CD14-positive monocyte (primary cell): ENCODE measurements at places on chromosomes 11 and 22.

DNA sequence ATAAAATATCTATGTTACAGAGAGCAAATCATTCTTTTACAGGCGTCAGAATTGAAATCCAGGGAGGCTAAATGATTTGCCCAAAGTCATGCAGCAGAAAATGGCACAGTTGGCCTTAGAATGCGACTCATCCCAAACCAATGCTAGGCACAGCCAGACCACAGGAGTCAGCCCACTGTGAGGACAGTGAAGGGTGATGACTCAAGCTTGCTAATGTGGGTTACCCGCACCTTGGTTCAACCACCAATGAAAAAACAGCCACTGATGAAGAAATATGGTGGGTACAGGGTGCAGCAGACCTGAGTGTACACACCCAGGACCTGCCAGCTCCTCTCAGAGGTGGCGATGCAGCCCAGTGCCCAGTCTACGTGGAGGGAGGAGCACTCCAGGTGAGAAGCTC is 89.7 kb downstream of the ZC3H12C start:
- DNase-seq, result no peak

GRCh38 chr11:73259406-73260126 is 12.6 kb upstream of the P2RY6 start:
- no peak for DNase-seq

DNA sequence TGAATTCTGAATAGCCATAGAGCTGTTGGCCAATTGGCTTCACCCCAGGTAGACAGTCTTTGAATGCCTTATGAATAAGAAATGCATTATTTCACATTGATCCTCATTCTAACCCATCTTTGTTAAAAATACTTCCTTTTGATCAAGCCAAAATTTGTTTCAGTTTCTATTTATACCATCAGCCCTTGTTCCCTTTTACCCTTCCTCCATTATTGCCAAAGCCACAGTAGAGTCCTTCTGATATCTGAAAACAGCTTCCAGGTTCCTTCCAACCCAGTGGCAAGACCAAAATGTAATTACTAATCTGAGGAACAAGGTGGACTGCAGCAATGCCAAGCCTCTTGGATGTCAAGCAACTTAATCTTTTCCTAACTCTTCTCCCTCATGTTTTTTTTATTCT is 458.8 kb downstream of the BUD13 start:
- peak; percentile 2 for DNase-seq

GRCh38 chr11:119100994-119101758 is 477 bp downstream of the DPAGT1 start:
- no peak for DNase-seq

DNA sequence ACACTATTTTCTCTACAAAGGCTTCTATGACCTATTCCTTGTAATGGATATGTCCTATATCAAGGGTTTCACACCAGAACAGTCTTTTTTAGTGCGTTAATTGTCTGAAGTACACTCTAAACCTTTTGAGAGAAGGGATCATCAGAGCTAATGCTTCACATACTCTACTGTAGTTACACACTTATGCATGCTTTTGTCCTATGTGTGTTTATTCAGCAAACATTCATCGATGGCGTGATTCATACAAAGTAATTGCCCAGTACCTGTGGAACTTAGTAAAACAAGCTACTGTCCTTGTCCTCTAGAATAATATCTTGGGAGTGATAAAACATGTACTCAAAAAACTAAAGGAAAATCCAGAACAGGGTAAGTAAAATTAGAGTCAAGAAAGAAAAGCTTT is 139.2 kb downstream of the GUCY1A2 start:
- no peak for DNase-seq

GRCh38 chr11:132037956-132038355 is 667.5 kb downstream of the NTM start:
- no peak for DNase-seq

GRCh38 chr11:12927221-12927620 is 81.9 kb upstream of the RASSF10 start:
- no peak for DNase-seq

DNA sequence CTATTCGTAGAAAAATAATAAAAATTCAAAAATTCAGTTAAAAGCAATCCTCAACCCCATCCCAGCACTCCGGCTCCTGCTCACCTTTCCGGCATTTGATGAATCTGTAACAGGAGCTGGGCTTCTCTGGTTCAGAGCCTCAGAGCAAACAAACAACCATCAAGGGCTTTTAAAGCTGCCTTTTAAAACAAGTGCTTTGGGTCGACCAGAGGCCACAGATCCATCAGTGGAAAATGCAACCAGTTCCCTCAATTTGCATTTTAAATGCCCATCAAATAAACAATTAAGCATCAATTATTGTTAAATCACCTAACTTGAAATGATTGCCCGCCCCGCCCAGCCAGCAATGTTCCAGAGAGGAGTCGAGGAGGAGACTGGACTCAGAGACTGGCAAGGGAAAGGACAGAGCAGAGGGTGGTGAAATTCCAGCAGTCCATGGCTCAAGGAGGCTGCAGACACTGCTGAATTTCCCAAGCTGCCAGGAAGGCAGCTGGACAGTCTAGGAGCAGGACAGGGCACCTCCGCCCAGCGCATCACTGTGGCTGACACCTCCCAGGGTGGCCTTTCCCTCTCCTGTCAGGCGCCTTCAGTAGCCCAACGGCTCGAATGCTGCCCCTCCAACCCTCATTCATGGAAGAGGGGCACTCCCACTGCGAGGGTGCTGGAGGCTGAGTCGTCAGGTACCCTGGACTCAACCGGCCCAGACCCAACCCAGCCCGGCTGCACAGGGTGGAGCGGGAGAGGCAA is 7.5 kb downstream of the FXYD6 start:
- no peak for DNase-seq

DNA sequence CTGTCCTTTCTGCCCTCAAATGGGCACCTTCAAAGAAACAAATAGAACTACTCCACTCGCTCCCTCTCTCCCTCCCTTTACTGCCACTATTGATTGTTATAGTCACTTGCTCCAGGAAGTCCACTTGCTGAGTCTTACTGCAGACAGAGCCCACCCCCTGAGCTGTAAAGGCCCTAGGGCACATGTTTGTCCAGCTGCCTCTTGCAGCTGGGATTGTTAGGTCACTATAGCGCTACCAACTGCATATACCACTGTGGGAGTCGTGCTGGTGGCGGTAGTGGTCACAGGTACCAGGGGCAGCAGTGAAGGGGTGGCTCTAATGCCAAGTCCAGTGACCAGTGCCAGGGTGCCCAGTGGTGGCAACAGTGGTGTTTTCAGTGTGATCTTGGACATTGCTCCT is 4.4 kb upstream of the SREBF2 start:
- DNase-seq, result no peak

DNA sequence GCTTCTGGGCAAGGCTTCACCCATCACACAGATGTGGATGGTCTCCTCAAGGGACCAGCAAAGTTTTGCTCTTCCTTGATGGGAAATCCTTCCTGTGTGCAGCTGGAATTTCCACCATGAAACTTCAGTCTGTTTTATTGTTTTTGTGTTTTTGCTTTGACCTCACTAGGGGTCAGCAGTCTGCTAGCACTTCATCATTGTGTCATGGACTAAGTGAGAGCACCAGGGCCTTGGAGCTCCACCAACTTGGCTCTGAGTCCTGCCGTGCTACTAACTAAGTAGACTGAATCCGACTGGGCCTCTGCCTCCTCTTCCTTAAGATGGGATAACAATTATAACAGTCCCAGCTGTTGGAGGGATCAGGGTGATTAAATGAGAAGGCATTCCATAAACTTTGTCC is 305.8 kb upstream of the NCAM1 start:
- DNase-seq, result no peak

- no peak for DNase-seq
Measured at GRCh38 chr11:11996321-11997048, 11.9 kb downstream of the DKK3 start.

- DNase-seq, result no peak
Measured at GRCh38 chr11:12666915-12667314, 7.3 kb upstream of the TEAD1 start.

DNA sequence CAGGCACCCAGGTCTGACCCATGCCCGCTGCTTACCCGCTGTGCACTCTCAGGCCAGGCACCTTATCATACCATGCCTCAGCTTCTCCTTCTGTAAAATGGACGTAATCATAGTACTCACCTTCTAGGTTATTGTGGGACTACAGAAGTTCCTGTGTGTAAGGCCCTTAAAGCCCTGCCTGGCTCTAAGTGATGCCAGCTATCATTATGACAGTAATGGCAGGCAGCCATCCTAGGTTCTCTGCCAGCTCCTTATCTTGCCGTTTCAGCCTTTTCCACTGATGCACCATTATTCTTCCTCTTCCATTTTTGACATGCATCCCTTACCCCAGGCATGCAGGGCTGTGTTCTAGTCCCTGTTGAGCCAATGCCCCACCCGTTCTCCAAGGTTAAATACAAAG is 57.9 kb downstream of the DBX1 start:
- DNase-seq, result no peak

- no peak for DNase-seq
Measured at GRCh38 chr11:128711136-128711535, 17.3 kb downstream of the FLI1 start.

GRCh38 chr11:133306019-133306418 is 226.3 kb downstream of the OPCML start:
- DNase-seq, result no peak

DNA sequence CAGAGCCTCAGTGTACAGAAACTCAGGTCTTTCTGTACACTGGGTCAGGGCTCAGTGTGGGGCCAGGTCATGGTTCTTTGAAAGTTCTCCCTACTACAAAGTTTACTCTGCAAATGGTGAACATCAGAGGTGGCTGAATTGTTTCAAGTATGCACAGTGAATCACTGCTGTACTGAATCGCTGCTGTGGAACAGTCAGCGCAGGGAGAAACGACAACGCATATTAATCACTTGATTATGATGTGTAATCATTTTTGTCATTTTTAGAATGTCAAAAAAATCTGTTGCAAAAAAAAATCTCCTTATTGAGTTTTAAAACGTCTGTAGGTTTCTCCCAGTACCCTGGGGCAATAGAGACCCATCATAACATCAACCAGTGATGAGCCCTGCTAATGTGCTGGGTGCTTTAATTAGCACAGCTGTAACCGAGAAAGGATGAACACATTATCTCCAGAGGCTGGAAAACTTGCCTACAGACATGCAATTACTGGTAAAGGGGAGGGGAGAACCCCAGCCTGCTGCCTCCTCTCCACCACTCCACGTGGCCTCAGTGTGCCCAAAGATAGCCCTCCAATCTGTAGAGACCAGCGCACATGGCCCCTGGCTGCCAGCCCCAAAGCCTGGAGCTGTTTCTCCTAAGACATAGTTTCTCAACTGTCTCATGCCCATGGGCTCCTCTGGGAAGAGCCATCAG is 12.8 kb downstream of the ARRB1 start:
- DNase-seq, result no peak

GRCh38 chr11:64778223-64778472 is 194 bp downstream of the SF1 start:
- no peak for DNase-seq

DNA sequence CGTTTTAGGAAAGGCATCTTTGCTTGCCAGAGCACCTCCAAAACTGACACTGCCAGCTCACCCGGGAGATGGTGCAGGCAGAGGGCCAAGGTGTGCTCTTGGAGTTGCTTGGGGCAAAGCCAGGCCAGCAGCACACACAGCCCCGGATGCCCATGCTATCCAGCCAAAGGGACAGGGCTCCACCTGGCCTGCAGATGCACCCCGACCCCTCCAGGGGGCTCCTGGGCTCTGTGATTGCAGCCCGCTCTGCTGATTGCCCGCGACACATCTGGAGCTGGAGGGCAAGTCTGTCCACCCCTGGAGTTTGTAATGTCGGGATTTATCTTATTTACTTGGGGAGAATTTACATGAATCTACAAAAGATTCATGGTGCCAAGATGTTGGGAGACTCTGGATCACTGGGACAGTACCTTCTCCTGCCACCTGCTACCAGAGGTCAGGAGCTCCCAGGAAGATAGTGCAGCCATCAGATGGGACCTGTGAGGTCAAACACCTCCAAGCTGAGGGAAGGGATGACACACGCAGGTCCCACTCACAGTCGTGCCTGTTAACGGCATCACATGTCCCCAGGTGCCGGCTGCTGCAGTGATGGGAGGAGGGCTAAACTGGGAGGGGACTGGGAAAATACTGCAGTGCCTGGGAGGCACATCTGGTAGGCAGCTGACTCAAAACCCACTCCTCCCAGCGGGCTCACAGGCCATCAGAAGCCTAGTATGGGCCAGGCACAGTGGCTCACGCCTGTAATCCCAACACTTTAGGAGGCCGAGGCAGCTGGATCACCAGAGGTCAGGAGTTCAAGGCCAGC is 17.2 kb downstream of the CBX7 start:
- DNase-seq, result peak; percentile 27

GRCh38 chr11:45899448-45900174 is 7.5 kb downstream of the FREY1 start:
- DNase-seq, result peak; percentile 64

DNA sequence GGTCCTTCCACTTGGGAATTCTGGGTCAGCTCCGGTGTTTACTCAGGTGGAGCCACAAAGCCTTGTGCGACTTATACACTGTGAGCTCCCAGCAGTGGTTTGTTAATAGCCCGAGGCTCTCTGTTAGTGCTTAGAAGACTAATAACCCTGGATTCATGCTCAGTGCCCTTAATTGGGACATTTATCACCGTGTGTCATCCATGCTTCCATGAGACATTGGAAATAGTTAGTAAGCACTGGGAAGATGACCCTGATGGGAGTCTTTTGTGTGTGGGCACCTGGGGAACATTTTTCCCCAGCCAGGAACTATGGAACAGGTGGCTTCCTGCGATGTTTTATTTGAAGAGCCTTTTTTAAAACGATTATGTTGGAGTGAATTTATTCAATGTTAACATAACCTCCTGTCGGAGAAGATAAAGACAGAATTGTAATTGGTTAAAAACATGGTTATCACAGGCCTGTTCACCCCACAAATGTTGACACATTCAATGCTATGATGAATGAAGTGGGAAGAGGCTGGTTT is 188.9 kb downstream of the MYO18B start:
- DNase-seq, result no peak

GRCh38 chr11:84890676-84891075 is 736.5 kb downstream of the DLG2 start:
- DNase-seq, result no peak

DNA sequence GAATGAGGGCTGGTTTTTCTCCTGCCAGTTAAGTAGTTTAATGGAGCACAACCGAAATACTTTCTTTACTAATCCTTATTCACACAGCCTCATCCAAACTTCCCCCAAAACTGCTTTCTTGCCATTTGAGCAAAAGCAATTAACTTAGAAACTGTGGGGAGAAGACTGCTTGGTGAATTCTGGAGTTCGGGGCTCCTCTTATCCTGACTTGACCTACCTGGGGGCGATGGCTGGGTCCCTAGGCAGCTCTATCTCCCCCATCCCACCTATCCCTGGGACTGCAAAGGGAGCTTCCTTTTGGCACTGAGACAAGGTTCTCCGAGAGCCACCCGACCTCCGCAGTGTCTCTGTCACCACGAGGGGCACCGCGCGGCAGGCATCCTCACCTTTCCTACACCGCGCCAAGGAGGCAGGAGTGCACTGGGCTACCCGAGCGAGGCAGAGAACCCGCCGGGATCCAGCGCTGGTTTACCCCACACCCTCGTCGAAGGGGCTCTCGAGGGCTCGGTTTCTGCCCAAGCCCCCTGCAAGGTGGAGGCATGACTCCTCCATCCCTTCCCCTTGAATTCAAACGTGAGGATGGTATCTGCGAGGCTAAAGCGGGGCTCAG is 759 bp downstream of the DESI1 start:
- DNase-seq, result no peak

GRCh38 chr11:112367895-112368294 is 107.2 kb upstream of the PLET1 start:
- no peak for DNase-seq
